ENCODE measurements at places on chromosomes 1 and 21. TPM values are rescaled to one million over a fixed set of nuclear protein-coding genes. Genes with fewer than 3 reads are reported as not detected.

AK2 gene
- total RNA-seq: 102 TPM

SELL gene
- 1.5 TPM for total RNA-seq

WDR64 gene
- total RNA-seq: not detected

RNU1-1 gene
- total RNA-seq: under 0.01 TPM

CD101 gene
- total RNA-seq: 0.11 TPM

RIMKLA gene
- 0.04 TPM for total RNA-seq

TRIM46 gene
- total RNA-seq: 4.9 TPM

PIK3R3 gene
- 10.7 TPM for total RNA-seq

HEYL gene
- not detected for total RNA-seq

SPTA1 gene
- total RNA-seq: 0.14 TPM

TARS2 gene
- total RNA-seq: 14.4 TPM

DAB1 gene
- not detected for total RNA-seq

HAO2 gene
- total RNA-seq: not detected
